GM12892 (cell line): ENCODE measurements at places on chromosomes 2 and 18.

DNA sequence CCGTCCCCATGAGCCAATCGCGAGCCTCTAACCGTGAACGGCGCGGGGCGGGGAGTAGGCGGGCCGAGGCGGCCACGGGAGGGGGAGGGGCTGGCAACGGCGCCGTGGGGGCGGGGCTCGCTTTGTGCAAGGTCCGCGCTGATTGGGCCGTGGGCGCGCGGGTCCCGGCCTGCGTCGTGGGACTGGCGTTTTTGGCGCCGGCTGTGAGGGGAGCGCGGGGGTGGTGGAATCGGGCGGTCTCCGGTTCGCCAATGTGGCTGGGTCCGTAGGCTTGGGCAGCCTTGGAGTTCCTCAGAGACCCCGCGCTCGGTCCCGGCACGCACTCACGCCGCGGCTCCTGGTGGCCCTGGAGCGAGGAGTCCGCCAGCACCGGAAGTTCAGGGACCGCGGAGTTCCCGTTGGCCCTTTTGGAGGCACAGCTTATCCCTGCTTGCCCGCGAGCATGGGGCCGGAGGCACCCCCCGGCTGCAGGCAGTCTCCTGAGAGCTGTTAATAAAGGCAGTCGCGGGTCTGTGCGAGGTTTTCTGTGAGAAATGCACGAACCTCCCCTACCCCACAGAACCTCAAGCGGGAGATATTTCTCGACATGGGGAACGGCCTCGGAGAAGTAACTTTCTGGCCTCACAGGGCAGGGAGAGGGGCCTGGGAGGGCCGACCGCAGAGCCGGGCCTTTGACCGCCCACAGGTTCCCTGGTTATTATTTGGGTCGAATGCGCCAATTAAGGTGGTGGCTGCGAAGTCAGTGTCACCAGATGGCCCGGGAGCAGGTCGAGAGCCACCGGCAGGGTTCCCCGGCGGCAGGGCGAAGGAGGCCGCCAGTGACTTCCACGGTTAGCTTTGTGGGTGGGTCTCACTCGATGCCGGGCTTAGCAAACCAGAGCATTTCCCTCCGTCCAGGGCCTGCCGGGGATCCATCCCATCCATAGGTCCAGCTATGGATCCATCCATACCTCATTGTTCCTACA, 574 bp upstream of the NCL start:
- peak; percentile 96 for DNase-seq

- no peak for DNase-seq
These were observed 8.2 kb upstream of the HNRNPA3 start for GRCh38 chr2:177204417-177204816.

DNA sequence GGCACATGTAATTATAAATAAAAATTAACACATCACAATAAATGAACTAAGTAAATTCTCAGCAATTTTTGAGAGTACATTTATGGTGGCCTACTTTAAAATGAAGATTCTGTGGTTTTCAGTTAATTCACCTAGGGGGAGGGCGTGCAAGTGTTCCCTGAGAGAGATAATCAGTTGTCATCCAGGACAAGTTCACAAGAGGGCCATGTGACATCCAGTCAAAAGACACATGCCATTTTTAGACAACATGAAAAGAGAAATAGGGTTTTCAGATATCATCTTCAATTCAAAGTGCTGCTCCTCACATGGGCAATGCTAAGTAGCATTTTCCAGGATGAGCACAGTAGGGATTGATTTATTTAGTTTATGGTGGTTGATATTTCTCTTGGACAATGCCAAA, 393.7 kb downstream of the STK39 start:
- DNase-seq: no peak

- DNase-seq: no peak
These were observed 75.7 kb downstream of the NOL10 start for GRCh38 chr2:10614124-10614523.

- no peak for DNase-seq
These were observed 77.0 kb downstream of the CIB4 start for GRCh38 chr2:26564121-26564644.

GRCh38 chr2:39703181-39703872, 37.6 kb downstream of the TMEM178A start:
- DNase-seq: no peak

DNA sequence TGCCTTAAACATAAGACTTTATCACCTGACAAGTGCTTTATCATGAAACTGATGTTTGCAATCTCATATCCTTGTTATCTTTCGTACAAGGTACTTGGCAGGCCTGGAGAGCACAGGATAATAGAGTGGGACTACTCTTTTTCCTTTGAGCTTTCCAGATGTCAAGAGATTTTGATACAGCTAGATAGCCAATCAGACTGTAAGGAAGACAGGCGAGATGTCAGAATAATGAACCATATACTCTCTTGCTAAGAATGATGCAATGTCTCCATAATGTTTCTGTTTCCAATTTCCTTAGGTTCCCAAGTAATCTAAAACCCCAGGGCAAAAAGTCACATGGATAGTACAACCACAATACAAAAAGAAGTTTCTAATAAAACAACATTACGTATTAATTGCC, 313.1 kb downstream of the PDE11A start:
- DNase-seq: no peak
